ENCODE measurements at places on chromosomes 12 and 14.

DNA sequence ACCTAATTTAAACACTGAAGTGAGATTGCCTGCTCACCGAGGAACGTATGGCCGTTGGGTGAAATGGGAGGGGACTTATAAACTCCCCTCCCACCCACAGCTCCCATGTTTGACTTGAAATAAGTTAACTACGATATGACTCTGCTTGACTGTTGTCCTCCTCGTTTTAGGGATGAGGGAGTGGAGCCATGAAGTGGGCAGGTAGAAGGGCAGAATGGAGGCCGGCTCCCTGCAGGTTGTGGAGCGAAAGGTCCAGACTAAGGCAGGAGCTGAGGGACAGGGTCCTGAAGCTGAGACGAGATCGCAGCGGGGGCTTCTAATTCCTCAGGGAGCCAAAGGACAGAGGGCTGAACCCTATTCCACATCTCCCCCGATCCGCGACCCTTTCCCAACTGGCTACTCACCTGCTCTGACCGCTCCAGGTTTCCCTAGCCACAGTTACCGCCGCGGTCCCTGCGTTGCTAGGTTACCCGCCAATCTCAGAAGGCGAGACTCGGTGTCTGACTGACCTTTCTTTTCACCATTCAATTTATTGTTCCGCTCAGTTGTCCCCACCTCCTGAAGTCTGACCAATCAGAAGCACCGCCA, 577 bp upstream of the TPCN1 start:
- DNase-seq, result no peak

DNA sequence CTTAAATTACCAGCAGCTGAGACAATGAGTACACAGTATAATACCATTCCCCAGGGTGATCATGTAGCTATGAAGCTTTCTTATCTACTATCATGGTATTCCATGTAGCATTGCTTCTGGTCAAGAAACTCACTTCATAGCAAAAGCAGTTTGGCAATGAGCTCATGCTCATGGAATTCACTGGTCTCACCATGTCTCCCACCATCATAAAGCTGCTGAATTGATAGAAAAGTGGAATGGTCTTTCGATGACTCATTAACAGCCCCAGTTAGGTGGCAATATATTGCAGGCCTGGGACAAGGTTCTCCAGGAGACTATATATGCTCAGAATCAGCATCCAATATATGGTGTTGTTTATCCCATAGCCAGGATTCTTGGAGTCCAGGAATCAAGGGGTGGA, 553.7 kb downstream of the FOXG1 start:
- DNase-seq, result peak; percentile 24

DNA sequence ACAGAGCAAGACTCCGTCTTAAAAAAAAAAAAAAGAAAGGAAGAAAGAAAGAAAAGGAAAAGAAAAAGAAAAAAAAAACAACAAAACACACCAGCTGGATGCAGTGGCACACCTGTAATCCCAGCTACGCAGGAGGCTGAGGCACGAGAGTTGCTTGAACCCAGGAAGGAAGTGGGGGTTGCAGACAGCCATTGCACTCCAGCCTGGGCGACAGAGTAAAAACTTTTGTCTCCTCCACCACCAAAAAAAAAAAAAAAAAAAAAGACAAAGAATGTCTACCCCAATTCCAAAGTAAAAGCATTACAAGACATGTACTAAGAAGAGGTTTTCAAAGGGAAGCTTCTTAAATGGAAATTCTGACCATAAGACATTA, 53.4 kb downstream of the HNRNPC start:
- DNase-seq, result no peak

- no peak for DNase-seq
Observed at GRCh38 chr14:22884738-22885523, 1.9 kb downstream of the REM2 start.

DNA sequence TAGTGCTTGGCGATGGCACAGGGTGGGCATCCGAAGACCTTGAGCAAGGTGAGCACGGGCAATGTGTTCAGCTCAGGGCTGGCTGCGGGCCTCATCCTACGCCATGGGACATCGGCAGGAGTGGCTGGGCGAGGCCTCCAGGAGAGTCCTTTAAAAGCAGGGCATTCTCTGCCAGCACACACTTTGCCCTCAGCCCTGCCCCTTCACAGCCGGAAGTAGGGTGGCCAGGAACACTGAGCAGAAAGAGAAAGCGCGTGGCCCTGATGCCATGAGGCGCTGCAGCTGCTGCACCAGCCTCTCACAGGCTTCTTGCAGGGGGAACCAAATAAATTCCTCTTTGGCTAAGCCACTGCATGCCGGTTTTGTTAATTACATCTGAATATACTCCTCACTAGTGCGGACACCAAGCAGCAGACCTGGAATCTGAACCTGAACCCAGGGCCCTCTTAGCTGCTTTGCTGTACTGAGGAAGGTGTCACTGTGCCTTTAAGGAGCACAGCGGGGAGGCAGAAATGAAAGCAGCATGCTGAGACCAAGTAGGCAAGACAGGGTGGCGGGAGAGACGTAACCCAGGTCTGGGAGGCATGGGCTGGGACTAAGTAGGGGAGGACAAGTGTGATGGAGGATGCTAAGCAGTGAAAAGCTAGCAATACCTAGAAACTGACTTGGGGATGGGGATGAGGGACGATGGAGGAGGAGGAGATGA, 155.2 kb downstream of the TTC7B start:
- no peak for DNase-seq

DNA sequence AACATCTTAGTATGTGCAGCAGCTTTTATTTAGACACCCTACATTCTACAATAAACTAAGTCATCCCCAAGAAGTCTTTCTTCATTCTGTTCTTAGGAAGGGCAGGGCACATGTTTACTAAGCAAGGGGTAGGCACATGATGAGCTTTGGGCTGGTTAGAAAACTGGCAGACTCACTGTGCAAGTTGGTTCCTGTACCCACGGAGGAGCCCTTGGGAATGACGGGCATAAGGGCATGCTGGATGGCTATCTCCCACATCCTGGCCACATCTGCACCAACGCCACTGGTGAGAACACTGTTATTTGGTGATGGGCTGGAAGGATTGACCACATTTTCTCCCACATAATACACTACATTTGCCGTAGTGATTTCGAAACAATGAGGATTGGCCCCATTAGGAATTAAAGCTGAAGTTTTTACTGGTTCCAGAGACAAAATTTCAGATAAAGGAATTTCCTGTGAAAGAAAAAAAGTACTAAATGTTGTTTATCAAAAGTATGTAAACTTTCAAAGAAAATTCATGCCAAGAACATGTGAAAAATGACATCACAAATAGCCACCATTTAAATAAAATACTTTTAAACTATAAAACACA, 297.0 kb downstream of the PRKD1 start:
- no peak for DNase-seq

DNA sequence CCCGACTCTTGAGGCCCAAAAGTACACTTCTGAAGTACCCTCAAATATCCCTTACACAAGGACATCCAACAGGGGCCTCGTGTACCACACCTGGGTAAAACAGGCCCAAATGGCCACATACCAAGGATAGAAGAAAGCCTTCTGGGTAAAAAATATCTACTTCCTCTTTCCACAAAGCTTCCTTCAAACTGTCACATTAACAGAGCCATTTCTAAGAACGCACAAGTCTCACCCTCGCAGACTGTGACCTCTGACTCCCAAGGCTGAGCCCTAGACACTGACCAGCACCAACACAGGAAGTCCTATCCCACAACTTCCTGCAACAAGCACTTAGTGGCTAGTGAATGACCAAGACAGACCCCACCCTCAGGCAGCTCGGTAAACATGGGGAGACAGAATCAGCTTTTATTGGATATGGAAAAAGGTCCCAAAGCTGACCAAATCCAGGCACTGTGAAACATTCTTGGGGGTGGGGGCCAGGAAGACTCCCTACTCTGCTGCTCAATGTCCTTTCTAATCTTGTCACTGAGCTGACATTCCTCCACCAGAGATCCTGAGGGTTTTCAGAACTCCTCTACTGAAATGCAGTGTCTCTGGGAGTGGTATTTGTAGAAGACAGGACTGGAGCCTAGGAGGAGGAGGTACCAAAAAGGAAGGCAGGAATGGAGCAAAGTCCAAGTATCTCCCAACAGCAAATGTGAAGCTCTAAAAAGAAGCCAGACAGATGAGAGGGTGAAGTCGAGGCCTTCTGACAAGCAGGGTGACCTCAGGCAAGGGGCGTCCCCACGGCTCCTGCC, 15.9 kb downstream of the KCTD10 start:
- DNase-seq, result peak; percentile 45

DNA sequence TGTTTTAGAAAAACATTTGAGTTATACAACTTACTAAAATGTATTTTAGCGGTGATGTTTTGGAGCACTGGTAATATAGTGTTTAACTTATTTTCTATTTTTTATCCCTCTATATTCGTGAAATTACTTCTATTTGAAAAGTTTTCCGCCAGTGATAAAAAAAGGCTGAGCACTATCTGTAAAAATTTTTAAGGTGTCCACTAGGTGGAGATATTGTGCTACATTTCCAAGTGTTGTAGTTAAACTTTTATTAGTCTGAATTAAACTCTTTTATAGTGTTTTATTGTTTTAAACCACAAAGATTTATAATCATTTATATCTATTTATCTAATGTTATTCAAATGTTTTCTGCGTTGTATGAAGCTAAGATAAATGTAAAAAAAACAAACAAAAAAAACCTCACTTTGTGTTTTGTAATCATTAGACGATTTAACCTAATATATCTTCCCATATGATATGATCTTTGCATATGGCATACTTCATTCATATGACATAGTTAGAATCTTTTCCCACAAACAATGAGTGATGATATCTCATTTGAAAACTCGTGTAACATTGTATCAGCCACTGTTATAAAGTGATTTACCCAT, 11.8 kb downstream of the ALG10B start:
- DNase-seq, result no peak

GRCh38 chr14:32417956-32418552, 89.0 kb downstream of the AKAP6 start:
- peak; percentile 5 for DNase-seq

DNA sequence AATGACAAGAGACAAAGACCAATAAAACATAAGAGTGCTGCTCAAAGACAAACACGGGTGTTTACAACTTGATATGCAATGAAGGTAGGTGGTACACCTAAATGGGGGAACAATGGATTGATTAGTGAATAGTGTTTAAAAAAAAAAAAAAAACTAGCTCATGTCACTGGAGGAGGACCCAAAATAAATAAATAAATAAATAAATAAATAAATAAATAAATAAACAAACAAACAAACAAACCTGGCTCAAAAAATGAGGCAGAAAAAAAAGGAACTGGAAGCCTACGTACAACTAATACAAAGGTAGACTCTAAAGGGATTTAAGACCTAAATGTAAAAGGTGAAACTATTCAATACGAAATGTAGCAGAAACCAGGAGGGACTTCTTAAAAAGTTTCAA, 18.6 kb downstream of the NAP1L1 start:
- DNase-seq, result no peak

GRCh38 chr12:42902001-42902400, 312.5 kb upstream of the PRICKLE1 start:
- DNase-seq, result no peak

DNA sequence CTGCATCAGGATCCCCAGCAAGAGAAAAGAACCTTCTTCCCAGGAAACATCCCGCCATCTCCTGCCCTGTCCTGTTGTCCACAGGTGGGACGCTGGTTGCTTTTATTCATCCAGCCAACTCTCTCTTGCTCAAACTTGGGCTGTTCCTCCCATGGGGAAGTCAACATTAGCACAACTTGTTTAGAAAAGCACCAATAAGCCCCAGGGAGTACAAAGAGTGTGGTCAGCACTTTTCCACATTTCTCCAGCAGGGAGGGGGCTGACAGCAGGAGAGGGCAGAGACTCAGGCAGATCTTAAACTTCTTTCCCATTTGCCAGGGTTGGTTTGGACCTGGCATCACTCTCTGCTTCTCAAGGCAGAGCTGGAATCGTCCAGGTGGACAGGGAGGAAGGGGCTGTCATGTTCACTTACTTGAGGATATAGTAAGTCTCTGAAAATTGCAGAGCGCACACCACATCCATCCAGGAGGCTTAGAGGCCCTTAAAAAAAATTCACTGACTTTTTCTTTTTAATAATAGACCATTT, 74.9 kb downstream of the RBM19 start:
- no peak for DNase-seq

DNA sequence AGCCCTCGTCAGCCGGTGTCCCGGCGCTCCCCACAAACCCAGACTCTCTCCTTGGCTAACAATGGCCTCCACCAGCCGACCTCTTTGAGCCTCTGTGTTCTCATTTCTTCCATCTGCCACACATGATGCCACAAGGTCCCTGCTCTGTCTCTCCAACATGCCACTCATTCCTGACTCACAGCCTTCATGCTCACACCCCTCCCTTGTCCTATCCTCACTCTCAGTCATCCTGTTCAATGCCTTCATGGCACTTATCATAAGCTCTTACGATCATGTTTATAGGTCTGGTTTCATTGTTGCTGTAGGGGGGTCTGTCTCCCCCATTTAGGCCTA, 9.6 kb upstream of the SERPINA11 start:
- DNase-seq, result no peak

DNA sequence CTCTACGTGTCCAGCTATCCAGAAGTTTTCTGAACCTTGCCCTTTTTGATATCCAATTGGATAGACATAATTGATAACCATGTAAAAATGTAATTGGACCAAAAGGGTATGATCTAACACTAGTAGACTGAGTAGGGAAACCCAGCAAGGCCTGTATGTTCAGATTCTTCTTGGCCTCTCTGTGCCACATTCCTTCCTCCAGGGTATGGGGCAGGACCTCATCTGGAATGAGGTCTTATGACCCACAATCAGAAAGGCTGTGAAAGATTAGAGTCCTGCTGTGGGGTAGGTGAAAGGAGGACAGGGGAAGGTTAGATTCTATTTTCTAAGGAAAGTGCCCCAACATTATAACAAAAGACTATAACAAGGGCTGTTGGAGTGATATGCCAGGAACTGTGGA, 51.3 kb upstream of the A2ML1 start:
- DNase-seq, result no peak

DNA sequence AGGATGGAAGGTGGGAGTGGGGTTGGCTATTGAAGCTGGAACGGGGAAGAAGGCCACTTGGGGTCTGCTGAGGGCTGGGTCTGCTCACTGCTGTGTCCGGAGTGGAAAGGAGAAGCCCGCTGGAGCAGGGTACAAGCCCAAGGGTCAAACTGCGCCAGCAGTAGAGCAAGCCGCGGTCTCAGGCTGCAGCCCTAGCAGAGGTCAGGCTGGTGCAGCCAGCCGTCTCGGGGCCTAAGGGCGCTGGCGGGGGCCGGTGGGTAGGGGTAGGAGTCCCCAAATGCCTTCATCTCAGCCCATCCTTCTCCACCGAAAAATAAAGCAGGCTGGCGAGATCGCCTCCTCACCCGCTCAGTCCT, 718 bp upstream of the JDP2 start:
- DNase-seq, result no peak

DNA sequence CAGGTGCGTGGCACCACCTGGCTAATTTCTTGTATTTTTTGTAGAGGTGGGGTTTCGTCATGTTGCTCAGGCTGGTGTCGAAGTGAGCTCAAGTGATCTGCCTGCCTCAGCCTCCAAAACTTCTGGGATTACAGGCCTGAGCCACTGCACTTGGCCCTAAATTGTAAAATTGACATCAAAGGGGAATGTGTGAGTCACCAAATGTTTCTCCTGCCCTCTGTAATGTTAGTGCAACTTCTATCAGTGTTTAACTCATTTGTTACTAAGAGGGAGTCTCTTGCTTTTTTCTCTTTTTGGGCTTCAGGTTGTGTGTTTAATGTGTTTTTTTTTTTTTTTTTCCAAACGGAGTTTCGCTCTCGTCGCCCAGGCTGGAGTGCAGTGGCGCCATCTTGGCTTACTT, 2.3 kb downstream of the TULP3 start:
- peak; percentile 50 for DNase-seq

GRCh38 chr14:36657399-36658122, 4.1 kb upstream of the PAX9 start:
- no peak for DNase-seq

All from HTR-8/SVneo (cell line).